ENCODE measurements at places on chromosomes 6 and 20.
A peak's percentile ranks its signal among the peaks of the same experiment; 100 is the strongest.

DNA sequence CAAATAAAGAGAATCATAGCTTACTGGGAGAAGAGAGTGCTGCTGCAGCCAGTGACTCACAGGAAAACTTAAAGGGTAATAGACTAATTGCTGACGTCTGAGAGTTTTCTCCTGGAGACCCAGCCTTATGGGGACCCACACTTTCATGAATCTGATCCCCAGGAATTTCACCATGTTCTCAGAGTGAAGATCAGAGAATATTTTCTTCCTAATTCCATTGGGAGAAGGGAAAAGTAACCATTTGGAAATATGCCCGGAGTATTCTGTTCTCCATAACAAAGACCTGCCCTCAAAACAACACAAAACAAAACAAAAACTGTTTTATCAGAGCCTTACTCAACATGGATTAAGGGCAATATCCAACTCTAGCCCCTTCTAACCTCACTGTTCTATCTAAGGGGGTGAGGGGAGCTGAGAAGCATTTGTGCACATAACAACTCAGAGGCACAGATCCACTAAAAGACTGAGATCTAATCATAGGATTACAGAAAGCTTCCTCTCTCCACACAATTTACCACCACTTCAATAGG is 168.2 kb upstream of the SSTR4 start:
- DNase-seq: no peak

- DNase-seq: no peak
These were observed 17.2 kb upstream of the SNAP25 start for GRCh38 chr20:10201321-10201870.

DNA sequence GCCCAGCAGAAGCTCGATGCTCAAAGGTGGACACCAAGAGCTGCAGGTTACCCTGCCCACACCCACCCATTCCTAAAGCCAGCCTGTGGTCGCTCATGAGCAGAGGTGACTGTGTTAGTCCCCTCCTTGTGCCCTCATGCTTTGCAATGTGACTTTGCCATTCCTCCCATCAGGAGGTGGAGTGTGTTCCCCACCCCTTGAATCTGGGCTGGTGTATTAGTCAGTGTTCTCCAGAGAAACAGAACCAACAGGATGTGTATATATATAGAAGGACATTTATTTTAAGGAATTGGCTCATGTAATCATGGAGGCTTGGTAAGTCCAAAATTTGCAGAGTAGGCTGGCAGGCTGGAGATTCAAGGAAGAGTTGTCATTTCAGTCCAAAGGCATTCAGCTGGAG is 54.4 kb upstream of the RNF24 start:
- DNase-seq: no peak

DNA sequence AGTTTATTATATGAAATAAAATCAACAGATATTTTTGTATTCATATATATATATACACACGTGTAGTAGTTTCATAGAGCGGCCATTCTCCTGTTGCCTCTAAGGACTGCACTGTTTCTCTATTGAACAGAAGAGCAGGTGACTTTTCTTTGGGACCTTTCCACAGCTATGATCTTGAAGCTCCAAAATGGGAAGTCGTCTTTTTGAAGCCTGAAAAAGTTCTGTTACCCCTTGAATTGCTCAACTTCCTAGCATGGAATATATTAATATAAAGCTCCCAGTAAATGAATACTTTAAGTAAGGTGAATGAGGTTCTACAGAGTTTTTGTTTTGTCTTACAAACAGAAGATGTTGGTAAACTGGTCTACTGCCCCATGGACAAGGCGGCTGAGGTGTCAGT is 42.2 kb upstream of the ADTRP start:
- no peak for DNase-seq

DNA sequence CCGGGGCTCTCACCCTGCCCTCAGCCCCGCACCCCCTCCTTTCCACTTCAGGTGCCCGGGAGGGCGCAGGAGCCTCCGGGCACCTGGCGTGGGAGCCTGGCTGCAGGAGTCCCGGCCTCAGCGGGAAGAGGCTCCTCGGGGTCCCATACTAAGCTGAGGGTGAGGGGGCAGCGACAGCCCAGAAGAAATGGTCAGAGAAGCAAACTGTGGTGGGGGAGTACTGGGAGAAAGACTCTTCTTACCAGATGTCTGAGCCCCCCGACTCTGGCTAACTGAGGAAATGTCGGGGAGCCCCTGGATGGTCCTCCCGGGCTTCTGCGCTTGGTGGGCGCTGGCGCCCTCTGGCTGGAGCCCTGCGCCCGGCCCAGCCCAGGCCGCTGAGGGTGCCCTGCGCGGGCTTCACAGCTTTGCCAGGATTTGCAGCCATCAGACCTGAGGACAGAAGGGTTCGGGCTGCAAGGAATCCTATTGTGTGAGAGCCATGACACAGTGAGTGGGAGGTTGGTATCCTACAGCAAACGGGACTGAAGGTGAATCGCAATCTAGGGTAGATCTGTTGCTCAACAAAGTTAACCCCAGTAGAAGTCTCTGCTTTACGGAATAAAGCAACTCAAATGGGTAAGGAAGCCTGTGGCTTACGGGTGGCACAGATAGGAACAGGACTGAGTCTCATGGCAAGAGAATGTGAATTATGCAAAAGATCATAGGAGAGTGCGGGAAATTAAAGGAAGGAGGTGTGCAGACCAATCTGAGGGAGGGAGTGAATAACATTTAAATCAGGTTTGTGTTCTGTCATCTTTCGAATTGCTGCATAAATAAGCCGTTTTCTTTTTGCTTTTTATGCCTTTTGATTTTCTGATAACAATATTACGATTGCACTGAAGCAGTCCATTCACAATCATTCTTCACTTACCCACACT is 639 bp upstream of the RCAN2 start:
- peak; percentile 34 for DNase-seq

GRCh38 chr6:42264852-42265390 is 47.3 kb upstream of the MRPS10 start:
- no peak for DNase-seq

DNA sequence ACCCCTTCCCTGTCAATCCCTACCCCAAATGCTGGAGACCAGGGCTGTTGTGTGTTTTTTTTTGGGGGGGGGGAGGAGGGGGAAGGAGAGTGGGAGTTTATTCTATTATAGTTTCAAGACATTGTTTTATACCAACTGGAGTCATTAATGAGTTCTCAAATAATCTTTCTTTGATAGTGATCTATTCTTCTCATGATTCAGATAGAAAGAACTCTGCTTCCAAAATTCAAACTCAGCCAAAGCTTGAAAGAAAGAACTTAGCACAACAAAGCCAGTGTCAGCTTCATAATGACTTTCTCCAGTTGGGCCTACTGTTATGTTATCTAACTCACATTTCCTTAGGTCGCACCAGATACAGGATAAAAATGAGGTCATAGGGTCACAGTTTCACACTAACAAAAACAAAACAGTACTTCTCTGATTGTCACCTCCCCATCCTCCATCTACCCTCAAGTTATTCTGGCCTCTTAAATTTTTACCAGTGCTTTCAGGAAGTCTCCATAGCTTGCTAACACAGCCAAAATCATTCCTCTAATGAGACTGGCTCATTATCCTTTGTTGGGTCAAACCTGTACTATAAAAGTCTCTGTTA is 19.0 kb upstream of the MAP3K7 start:
- no peak for DNase-seq

DNA sequence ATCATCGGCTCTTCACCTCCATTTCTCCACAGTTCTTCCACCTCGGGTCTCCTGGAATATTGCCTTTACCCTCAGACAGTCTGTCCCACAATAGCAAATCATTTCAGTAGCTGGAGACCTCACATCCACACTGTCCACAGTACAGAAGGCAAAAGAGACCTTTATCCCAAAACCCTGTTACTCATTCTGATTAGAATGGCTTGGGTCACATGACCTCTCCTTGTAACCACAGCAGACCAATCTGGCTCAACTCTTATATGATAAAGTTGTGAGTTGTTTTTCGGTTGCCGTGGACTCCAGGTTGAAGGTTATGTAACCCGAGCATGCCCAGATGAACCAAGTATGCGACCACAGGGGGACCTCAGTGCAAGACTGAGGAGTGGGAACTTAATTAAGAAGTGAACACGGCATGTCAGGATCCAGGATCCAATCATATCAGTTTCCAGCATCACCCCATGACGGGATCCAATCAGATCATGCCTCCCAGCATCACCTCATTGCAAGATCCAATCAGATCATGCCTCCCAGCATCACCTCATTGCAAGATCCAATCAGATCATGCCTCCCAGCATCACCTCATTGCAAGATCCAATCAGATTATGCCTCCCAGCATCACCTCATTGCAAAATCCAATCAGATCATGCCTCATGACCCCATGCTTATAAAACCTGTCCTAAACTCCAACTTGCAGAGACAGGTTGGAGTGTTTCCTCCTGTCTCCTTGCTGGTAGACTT is 68.7 kb downstream of the LY86 start:
- no peak for DNase-seq

DNA sequence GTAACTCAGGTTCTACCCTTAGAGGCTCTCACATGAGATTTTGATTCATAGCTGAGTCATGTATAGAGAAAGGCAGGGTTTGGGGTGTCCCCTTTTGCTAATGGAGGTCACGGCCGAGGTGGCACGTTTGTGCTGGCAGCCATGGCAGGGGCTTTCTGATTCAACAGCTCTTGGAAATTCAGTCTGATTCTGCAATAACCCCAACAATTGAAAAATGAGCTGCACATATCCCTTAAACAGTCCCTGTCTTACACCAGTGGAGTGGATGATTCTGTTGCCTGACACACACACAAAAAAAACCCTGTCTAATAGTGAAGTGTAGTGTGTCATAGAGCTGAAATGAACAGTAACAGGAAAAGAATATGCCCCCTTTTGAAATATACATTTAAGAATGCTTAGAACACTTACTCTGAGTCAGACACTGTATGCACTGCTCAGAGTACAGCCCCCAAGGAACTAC is 40.4 kb upstream of the ARG1 start:
- no peak for DNase-seq

- DNase-seq: no peak
These were observed 37.6 kb downstream of the NCR2 start for GRCh38 chr6:41372832-41373626.

DNA sequence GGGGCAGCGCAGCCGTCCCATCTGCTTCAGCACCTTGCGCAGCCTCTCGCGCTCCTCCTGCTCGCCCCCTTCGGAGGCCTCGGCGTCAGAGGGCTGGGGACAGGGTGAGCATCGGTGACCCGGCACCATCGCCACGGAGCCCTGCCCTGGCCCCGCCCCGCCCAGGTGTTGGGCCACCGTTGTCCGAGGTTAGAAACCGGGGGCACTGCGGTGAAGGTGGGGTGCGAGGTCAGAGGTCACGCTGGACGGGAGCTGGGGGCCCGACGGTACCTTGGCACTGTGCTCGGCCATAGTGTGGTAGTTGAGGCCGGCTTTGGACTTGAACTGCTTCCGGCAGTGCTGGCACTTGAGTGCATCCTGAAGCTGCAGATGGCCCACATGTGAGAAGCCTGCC is 6.4 kb downstream of the ZNF512B start:
- no peak for DNase-seq

DNA sequence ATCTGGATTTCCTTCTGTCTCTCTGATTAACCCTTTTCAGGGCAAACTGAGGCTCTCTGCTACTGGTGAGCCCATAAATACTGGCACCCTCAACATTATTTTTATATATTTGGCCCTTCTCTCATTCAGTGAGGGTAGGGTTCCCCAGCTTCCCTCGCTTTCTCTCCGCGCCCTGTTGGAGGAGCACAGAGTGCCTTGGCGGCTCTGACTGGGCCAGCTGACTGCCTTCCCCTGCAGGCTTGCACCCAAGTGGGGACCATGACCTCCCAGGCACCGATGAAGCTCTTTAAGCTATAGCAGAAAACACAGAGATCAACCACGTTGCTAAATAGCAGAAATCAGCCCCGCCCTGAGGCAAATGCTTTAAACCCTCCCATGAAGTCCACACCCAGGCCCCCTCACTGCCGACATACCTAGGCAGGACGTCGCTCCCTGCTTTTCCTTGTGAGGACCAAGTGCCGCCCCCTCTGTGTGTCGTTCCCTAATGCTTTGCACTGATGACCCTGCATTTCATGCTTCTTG is 105.0 kb downstream of the HUS1B start:
- no peak for DNase-seq

DNA sequence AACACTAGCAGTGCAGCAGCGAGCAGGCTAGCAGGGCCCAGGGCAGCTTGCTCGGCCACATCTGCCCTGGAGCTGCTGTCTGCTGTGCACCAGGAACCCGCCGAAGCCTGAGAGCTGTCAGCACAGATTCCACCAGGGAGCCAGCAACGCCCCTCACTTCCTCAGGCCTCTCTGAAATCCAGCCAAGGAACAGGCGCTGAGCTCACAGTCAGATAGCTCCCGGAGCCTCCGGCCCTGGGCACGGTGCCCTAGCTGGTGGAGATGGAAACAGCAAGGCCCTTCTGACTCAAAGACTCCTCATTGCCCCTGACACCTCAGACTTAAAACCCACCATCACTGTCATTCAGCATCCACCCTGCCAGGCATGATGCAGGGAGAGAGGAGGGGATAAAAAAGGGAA is 839.4 kb downstream of the MAFB start:
- peak; percentile 82 for DNase-seq

DNA sequence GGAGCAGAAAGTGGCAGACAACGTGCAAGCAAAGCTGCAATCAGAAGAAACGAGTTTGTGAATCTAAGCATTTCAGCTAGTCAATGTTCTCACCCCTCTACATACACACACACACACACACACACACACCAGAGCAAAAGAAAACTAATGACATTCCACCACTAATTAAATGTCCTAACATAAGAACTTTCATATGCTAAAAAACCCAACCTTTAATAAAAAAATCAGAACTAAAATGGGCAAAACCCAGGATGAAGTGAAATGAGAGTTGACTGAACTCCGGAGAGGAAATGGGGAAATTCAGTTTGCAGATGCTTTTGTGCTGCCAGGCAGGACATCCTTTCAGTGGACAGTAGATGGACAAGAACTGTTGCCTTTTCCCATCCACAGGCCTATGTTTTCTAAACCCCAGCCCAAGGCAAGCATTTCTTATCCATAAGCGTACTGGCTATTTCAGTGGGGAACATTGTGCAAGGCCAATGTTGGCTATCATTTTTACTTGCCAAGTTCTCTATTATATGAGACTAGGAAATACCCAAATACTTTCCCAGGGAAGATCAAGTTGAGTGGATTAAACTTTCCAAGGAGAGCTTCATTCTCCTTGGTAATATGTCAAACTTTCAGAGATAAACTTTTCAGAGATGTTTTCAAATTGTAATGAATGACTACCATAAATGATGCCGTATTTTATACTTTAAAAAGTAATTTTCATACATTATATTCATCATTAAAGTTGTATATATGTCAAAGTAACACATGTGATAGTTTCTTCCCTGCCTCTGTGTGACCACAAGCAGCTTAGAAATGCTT is 27.3 kb downstream of the RIN2 start:
- no peak for DNase-seq

GRCh38 chr6:109961611-109962041 is 16.5 kb upstream of the GPR6 start:
- DNase-seq: no peak
